ENCODE measurements at places on chromosomes 11 and 22. TPM values are rescaled to one million over a fixed set of nuclear protein-coding genes. Genes with fewer than 3 reads are reported as not detected.
A peak's percentile ranks its signal among the peaks of the same experiment; 100 is the strongest.

DNA sequence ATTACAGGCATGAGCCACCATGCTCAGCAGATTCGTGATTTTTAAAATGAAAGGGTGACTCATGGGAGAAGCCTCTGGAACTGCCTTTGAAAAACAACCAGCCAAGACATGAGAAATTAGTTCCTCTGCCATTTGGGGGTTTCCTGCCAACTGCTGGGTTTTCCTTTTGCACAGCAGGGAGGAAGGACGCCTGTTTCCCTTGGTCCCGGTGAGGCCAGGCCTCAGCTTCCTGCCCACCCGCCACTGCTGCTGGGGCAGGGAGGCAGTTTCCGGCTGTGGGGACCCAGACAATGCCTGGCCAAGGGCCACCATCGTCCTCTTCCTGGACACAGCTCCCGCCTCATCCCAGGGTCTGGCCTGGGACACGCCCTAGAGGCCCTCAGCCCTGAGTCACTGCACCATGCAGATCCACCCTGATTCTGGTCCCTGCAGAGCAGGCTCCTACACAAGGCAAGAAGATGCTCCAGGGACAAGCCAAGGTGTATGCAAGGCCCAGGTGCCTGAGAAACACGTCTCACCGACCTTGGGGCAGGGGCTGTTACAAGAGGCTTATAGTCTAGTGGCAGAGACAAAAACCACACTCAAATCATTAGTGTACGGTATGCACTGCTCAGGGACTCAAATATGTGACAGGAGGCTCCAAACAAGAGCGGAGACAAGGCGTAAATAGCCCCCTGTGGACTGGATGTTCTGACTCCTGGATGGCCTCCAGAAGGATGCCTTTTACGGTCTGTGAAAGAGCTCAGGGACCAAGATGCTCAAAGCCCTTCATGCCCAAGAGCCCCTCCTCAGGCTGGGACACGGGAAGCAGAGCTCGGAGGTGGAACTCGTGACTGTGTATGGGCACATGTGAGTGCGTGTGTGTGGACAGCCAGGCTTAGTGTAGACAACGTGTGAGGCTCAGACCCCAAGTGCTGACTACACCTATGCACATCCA, 10.0 kb downstream of the PPM1F start:
- peak; percentile 96 for DNase-seq

GRCh38 chr11:8808226-8808585, 102.8 kb upstream of the AKIP1 start:
- DNase-seq = no peak

DNA sequence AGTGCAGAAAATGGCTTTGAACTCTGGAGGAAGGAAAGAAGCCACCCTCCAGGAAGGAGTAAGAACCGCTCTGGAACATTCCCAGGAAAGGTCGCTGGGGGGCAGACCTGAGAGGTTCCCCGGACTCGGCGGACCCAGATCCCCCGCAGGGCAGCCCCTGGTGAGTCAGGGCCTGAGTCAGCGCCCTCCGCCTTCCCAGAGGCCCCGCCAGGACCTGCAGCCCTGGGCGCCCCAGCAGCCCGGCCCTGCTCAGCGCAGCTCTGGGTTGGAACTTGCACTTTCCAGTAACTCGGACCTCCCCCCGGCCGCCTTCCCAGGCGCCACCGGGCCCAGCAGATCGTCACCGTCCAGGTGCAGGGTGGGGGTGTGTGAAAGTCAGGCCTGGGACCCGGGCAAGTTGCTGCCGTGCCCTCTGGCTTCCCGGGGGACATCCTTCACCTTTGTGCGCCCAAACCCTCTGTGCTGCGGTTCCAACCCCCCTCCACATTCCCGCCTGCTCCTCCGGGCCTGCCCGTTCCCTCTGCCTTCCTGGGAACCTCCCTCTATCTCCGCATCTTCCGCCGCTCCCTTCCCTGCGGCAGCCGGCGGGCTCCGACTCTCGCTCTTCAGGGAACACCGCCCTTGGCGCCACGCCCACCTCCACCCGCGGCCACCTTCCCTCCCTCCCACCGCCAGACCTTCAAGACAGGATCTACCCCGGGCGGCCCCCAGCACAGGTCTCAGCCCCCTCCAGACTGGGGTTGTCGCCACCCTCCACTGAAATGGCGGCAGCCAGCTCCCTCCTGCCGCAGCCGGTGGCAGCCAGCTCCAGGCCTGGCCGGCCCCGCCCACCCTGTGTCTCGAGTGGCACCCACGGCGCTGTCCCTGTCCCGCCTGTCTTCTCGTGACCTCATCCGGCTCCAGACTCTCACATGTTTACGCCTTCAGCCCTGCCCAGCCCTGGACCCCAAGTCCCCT, 36.8 kb upstream of the WNT7B start:
- peak; percentile 99 for DNase-seq

DNA sequence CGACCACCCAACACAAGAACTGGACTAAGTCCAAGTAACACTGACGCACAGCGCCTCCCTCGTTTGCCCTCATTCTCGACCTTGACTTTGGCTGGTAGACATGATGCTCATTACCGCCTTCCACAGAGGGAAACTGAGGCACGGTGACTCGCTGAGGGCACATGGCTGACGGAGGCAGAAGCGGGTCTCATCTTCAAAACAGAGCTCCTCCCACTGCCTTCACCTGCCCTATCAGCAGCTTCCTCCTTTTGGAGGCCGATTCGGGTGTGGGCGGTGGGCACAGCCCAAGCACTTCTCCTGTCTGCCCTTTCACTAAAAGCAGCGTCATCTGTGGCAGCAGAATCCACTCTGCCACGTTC, 2.0 kb upstream of the KMT5B start:
- DNase-seq = no peak

DNA sequence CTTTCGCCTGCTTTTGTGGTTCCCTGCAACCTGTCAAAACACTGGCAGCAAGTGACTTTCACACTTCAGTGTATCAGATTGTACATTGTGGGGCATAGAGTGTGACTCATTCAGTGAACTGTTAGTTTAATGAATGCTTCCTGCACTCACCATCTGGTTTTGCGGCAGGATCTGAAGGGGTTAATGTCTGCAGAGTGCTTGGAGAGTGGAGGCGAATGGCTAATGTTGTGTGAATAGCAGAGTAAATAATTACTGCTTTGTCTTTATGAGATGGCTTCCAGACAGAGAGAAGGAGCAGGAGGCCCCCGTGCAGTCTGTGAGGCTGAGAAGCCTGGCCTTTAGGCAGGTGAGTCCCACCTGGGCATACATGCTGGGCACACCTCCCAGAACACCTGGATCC, 454.3 kb upstream of the KIRREL3 start:
- no peak for DNase-seq

- no peak for DNase-seq
These were observed 88.1 kb downstream of the TEAD1 start for GRCh38 chr11:12762278-12762677.

DNA sequence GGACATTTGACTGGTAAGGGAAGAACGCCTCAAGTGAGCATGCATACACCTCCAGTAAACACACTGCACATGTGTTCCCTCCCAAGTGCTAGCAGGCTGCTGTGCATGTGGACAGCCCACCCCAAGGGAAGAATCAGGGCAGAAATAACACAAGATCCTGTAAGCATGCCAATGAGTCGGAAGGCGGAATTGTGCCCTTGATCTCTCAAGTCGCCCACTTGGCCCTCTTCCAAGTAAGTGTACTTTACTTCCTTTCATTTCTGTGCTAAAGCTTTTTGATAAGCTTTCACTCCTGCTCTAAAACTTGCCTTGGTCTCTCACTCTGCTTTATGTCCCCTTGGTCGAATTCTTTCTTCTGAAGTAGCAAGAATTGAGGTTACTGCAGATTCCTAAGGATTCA, 139.6 kb downstream of the TRPC6 start:
- DNase-seq = no peak

- DNase-seq = no peak
These were observed 208.5 kb upstream of the MTMR2 start for GRCh38 chr11:96132437-96132836.

The FUT4 gene
- total RNA-seq = 5.3 TPM
